GM10248 (cell line): ENCODE measurements at places on chromosomes 12 and 14.

DNA sequence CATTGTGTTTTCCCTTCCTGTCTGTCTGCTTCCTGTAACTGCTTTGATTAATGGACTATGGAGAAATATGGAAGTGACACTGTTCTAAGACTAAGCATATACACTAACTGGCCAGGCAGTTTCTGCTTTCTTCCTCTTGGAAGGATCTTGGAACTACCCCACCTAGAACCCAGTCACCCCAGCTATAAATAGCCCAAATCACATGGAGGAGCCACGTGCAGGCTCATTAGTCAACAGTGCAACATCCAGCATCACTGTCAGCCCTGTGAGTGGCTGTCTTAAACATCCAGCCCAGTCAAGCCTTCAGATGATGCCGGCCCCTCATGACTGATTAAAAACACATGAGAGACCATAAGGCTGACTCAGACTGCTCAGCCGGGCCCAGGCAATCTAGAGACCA lies 39.2 kb downstream of the BCAT1 start:
- no peak for DNase-seq

DNA sequence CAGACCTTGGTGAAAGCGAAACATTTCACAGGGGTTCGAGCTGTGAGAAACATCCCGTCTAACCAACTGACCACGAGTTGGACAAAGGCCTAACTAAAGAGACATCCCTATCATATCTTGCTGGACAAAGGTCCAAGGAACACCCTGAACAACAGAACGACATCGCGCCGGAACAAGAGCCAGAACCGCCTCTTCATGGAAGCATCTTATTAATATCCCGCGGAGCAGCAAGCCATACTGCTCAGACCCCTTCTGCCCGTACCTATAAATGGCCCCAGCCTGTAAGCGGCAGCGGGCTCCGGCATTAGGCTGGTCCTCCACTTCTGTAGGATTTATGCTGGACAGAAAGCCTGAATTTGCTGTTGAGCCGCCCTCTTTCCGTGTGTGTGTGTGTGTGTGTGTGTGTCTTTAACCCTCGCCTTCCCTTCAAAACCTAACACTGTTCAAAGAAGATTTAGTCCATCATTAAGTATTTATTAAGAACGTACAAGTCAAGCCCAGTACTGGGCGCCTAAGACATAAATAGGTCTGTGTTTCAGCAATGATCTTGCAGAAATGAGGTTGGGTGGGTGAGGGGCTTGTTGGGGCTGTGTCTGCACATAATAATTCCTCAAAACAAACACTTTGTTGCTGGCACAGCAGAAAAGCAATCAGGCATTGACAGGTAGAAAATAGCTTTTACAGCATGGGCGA lies 1.9 kb downstream of the SLC6A15 start:
- DNase-seq, result no peak

DNA sequence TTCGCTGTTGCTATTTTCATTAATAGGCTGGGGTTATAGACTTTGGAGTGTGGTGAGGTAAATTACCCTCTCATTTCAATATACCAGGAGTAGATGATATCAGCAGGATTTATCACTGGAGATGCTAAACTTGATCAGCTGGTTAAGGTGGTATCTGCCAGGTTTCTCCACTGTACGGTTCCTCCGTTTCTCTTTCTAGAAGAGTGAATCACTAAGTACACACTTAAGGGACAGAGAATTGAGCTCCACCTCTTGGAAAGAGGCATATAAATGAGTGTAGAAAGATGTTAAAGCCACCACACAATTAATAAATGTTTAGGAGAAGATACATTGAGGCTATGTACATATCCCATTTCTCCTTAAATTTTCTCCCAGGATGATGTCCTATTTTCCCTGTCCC lies 277.4 kb upstream of the GRIP1 start:
- DNase-seq, result no peak

- DNase-seq, result no peak
Observed at GRCh38 chr14:95185767-95186392, 28.6 kb upstream of the DICER1 start.

DNA sequence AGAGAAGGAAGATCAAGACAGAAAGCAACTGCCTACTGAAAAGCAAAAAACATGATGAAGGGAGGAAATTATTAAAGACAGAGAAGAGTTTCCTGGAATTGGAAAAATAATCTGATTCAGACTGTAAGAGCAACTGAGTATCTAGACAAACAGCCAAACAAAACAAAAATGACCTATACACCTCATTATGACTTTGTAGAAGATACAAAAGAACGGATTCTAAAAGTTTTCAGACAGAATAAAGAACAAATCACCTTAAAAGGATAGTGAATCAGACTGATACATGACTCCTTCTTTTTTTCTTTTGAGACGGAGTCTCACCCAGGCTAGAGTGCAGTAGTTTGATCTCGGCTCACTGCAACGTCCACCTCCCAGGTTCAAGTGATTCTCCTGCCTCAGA lies 10.4 kb downstream of the OSBPL8 start:
- DNase-seq, result no peak

GRCh38 chr14:61720294-61720661 lies 25.0 kb downstream of the HIF1A start:
- no peak for DNase-seq

GRCh38 chr12:11969437-11970154 lies 101.1 kb upstream of the BCL2L14 start:
- peak; percentile 74 for DNase-seq

- DNase-seq, result no peak
Observed at GRCh38 chr12:121751034-121751433, 38.5 kb downstream of the TMEM120B start.

DNA sequence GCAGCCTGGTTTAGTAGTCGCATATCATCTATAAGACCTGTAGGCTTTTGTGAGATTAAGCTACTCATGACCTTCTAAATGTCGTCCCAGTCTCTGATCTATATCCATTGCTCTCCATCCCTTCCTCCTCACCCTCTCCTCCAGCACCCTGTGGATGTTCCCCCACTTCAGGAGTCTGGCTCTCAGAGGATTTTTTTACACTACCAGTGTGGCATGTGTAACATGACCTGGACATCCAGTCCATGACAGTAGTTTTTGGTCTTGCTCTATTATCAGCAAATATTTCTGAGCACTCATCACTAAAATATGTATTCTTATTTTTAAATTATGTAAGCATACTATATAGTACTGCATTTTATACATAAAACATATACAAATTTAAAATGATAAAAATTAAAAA lies 142.1 kb downstream of the DYRK2 start:
- DNase-seq, result no peak

- DNase-seq, result no peak
Observed at GRCh38 chr14:52711666-52712065, 4.7 kb downstream of the PSMC6 start.

DNA sequence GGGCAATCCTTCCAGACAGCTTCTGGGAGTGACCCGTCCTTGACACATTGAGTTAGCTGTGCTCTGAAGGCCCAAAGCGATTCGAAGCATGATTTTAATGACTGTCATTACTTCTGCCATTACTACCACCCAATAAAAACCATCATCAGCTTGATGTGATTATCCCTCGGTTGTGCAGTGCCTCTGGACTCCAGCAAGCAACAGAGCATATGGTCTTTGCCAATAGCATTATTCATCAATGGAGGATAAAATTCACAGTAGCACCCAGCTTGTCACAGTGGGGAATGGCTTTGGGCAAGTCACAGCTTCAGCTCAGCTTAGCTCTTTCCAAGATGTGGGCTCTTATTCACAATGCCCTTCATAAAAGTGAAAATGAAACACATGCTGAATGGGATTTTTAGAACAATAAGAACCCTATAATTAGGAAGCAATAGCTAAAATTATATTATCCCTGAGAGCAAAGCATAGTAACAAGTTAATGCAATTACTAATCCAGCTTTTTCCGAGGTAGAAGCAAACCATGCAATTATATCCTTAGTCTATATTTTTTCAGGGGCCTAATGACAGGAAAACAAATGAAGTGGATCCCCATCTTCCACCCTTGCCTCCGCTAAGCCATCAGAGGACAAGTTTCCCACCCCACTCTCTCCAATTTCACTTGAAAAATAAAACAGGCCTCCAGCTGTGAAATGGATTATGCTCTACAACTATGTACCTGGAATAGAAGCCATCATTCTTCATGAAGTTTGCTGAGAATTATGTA lies 163.0 kb upstream of the EEA1 start:
- no peak for DNase-seq

DNA sequence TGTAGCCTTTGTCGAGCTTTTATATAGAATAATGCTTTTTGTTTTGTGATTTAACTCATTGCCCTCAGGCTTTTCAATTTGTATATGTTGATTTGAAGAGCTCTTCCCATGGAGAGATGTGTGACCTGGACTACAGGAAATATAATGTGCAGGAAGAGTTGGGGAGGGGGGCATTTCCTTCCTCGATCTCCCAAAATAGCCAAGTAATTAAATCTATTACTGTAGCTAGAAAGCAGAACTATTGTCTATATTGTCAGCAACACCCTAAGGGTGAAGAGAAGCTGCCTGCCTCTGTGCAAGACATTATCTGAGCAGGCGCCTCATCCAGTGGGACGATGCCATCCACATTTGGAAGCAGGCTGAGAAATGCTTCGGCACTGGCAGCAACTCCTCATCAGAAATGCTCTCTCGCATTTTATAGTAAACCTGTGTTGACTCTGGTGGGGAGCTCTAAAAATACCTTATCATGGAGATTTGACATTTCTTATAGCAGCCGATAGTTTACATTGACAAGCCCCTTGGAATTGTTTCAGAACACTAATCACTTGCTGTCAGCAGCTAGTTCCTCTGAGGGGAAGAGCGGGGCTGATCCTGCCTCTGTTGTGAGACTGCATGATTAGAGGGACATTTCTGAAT lies 392.5 kb upstream of the RGS6 start:
- no peak for DNase-seq

DNA sequence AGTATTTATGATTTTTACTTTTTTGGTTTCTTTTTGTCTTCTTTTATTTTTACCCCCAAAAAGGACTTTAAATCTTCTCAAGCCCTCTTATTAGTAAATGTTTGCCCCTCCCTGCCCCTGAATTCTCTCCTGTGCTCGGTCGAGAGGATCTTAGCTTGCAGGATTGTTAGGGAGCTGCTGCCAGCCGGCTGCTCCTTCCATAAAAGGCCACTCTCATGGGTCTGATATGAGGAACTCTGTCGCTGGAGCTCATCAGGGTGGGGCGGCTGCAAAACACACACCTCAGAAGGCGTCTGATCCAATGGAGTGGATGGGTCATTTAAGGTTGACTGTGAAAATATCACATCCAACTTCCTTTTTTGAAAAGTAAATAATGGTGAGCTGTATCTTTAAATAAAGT lies 8.5 kb downstream of the LTBR start:
- DNase-seq, result no peak

GRCh38 chr12:75978677-75979076 lies 52.9 kb downstream of the PHLDA1 start:
- no peak for DNase-seq

DNA sequence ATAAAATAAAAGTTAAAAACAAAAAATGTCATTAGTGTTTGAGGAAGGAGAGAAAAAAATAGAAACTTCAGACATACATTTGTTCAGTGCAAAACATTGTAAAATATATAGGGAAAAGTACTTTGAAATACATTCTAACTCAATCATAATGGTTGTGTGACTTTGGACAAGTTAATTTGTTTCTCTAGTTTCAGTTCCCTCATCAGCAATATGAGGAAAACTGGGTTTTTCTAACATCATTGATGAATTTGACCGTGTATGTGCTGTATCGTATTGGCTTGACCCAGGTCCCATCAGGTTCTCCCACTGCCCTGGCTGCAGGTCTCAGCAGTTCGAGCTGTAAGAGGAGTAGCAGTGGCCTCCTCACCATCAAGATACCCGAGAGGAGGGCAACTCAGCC lies 173.9 kb upstream of the ATF7IP start:
- no peak for DNase-seq

DNA sequence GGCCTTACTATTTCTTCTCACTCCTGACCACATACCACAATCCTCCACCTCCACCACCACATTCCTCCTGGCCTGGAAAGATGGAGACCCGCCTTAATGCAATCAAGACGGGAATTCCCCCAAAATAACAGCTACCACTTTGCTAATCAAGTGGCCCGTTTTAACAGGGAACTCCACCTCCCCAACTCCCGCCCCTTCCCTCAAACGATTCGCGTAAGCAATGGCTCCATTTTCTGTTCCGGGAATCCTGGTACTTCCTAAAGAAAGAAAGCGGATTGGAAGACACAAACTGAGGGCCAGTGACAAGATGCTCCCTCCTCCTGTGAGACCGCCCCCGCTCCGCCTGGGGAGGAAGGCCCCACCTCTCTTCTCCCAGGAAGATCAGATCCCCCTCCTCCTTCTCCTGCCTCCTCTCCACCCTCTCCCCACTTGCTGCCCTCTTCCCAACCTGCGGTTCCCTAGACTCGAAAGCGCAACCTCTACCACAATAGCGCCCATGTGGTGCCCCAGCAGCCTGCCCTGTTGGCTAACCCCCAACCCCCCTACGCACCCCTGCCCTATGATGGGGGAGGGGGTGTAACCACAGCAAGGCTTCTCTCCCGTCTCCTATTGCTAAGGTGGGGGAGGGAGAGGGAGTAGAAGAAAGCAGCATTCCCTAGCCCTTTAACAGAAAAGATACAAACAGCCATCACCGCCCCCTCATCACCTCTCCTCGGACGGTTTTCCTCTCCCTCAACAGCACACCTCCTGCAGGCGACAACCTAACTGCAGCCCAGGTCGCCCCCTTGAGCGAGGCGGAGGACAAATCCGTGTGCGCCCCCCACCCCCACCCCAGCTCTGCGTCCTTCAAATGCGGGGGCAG lies 777 bp downstream of the ARF3 start:
- DNase-seq, result peak; percentile 59

DNA sequence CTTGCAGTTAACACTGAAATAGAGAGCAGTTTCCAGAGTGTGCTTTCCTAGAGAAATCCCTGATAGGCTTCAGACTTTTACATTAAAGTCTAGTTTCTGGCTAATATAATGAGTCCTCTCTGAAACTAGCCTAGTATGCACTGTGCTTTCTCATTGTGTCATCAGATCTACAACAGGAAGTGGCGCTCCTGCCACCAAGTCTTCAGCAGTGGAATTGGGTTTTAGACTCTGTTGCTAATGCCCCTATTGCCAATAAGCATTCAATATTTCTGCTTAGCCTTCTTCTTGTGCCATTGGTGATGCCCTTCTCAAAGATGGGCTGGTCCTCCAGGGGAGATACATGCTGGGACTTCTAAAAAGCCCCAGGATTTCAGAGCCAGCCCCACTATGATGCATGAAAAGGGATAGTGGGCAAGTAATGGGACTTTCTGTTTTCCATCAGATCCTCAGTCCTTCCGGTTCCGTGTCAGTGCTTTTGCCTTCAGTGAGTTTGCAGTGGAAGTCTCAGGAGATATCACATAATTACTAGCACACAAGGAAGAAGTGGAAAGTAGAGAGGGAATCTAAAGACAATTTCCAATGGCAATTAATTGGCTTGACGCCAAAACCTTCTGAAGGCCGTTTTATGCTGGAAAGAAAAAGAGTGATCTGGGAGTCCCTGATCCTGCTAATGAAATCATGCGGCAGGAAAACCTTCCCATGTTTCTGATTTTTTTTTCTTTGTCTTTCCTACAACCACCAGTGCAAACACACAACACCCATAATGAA lies 50.0 kb downstream of the SSPN start:
- no peak for DNase-seq

DNA sequence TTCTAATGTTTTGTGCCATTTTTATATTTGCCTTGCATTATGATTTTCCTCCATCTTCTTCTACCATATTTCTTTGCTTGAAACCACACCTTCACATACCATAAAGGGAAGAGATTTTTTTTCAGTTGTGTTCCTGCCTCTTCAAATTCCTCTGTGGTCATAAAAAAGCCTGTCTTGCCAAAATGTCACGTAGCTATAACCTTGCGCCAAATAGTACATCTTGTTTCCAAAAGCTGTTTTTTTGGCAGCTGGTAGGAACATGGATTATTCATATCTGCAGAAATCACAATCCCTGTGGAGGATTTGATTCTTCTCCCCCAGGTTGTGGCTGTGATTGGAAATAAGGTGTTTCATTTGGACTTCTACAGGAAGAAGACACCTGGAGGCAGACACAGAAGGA lies 133.6 kb upstream of the SLC35F4 start:
- DNase-seq, result no peak
